ENCODE measurements at places on chromosomes 7 and 10.

GRCh38 chr7:80879849-80880248 lies 39.0 kb downstream of the SEMA3C start:
- no peak for DNase-seq

GRCh38 chr10:120266022-120266421 lies 191.0 kb upstream of the PLPP4 start:
- DNase-seq: no peak

DNA sequence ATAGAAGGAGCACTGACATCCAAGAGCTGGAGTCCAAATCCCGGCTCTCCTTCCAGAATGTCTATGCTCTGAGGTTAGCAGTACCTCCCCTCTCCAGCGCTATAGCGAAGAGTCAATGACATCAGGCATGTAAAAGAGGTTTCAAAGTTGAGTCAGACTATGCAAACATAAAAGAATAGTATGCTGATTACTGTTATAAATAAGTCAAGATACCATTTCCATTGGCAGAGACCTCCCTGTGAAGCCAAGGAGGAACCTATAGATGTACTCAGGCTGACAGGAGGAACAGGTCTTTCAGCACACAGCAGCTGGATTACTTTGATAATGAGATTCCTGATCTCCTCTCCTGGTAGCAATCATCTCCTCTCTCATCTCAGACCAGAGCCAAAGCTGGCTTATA lies 103.9 kb upstream of the EFCAB10 start:
- DNase-seq: no peak

GRCh38 chr10:69443354-69443753 lies 7.9 kb upstream of the TSPAN15 start:
- DNase-seq: no peak

- no peak for DNase-seq
Measured at GRCh38 chr10:81603106-81603620, 271.8 kb upstream of the NRG3 start.

- DNase-seq: peak; percentile 52
Measured at GRCh38 chr10:80202934-80203834, 2.2 kb downstream of the ANXA11 start.

DNA sequence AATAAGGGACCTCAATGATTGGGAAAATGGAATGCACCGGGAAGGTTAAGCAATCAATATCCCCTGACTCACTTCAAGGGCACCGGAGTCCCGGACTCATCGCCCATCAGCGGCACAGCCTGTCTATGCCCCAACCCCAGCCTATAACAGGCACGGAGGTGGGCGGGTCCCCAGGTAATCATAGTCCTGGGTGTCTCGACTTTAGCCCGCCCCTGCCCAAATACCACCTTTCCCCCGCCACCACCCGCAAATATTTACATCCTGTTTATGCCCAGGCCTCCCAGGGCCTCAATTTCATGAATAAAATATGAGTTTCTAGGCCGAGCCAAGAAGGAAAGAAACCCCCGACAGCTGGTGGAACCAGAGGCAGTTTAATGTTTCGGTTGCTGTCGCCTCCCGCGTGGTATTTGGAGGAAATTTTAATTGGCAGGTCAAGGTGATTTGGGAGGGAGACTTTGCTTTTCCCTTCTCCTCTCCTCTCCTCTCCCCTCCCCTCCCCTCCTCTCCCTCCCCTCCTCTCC lies 15.6 kb upstream of the RFC2 start:
- DNase-seq: peak; percentile 41

GRCh38 chr10:118047157-118047719 lies 497 bp upstream of the RAB11FIP2 start:
- DNase-seq: no peak

GRCh38 chr7:47795631-47796030 lies 152.6 kb downstream of the PKD1L1 start:
- DNase-seq: no peak

GRCh38 chr7:28782362-28782761 lies 175.8 kb downstream of the TRIL start:
- DNase-seq: no peak

DNA sequence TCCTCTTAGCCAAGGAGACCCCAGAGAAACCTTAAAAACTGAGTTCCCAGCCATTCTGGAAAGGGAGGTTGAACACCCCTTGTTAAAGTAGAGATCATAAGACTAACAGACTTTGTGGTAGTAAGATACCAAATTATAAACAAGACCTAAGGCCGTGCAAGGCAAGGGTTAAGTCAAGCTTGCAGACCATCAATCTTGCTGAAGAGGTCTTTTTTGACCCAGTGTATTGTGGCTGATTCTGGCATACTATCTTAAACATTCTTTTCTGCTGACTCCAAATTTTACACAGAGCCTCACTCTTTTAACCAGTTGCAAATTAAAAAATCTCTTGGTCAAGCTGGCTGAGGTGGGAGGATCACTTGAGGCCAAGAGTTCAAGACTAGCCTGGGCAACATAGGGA lies 1.2 kb upstream of the TBRG4 start:
- no peak for DNase-seq

GRCh38 chr10:133258818-133259601 lies 17.7 kb downstream of the ADAM8 start:
- peak; percentile 60 for DNase-seq

DNA sequence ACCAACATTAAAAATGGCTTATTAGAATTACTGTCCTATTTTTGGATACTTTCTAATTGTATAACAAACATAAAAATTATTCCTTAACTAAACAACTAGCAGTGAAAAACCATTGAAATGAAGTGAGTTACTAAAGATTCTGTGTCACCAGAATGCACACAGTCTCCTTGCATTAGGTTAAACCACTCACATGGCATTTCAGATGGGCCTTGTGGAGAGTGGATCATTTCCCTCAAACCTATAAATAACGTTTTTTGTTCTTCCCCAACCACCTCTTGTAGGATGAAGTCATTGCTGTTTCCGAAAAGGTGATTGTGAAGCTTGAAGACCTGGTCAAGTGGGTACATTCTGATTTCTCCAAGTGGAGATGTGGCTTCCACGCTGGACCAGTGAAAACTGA lies 38.4 kb downstream of the ARID5B start:
- no peak for DNase-seq

DNA sequence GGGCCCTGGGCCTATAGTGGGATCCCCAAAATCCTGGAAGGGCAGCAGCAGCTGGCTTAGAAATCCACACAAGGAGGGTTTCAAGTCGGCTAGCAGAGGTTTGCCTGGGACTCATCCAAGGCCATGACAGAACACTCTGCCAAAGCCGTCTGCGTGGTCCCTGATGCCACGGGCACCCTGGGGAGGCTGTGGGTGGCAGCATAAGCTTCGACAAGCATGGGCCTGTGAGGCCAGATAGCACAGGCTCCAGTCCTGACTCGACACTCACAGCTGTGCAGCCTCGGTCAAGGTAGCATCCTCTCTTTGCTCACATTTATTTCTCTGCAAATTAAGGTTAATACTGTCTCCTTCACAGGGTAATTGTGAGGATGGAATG lies 138.3 kb downstream of the JCAD start:
- DNase-seq: no peak

DNA sequence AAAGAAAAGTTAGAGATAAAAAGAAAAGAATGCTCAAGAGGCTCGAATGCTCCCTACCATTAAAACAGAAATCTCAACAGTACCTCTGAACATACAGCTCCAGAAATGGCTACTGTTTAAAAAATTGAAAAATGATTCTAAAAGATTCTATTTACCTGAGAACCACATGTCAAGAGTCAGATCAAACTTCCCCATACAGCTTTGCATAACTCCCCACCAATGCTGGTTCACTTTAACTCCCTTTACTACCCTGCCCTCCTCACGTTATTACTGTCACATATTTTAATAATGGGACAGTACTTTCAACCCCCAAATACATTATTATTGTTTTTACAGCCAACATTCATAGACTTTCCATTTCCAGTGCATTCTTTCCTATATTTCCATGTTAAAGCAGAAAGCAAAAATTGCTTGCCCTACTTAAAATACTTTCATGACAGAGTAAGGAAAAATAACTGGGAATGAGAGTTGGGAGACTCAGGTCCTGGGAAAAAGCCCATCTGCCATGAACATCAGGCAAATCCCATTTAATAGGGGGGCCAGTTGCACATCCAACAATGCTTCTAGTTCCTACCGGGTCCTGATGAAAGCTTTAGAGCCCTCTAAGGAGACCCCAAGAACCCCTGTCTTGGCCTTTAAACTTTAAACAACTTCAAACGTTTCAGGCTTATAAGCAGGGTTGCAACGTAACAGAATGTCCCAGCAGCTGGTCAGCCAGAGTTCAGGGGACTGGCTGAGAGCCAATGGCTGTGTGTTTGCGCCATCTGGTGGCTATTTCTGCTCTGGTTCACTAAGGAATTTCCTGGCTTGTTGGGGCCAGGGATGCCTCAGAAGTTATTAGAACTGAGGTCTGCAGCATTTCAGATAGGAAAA lies 247.4 kb downstream of the ELMO1 start:
- peak; percentile 5 for DNase-seq

DNA sequence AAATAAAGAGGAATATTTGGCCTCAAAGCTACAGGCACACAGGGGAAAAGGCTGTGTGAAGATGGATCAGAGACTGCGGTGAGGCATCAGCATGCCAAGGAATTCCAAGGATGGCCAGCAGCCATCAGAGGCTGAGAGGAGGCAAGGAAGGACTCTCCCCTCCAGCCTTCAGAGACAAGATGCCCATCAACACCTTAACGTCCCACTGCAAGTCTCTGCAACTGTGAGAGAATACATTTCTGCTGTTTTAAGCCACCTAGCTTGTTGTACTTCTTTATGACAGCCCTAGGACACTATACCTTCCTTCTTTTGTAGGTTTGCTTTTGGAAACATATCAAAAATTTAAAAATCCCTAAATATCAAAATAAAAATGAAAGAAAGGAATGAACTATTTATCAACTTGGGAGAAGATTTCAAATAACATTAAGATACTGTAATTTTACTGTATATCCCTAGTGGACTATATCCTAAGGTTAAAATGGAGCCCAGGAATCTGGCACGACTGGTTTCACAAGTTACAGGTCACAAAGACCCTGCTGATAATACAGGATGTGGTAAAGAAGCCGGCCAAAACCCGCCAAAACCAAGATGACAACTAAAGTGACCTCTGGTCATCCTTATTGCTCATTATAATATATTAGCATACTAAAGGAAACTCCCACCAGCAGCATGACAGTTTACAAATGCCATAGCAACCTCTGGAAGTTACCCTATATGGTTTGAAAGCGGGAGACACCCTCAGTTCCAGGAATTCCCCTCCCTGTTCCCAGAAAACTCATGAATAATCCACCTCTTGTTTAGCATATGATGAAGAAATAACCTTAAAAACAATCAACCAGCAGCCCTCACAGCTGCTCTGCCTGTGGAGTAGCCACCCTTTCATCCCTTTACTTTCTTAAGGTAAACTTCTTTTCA lies 185.2 kb downstream of the AVL9 start:
- DNase-seq: no peak

- no peak for DNase-seq
Measured at GRCh38 chr7:142798451-142799436, 28.0 kb downstream of the PRSS2 start.

DNA sequence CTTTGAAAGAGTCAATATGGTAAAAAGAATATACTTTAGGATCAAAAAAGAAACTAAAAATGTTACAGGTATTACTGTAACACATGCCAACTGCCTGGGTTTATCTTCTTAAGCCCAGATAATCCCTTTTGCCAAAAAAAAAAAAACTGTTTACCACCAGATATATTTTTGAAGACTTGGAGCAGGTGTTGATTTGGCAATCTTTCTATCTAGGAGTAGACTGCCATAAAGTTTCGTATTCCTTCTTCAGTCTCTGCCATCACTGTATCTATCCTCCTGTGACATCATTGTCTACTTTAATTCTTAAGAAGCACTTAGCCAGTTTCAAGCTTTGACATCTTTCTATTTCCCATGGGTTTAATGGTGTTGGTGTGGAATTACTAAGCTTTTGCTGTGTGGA lies 161.0 kb downstream of the ST7 start:
- DNase-seq: no peak

DNA sequence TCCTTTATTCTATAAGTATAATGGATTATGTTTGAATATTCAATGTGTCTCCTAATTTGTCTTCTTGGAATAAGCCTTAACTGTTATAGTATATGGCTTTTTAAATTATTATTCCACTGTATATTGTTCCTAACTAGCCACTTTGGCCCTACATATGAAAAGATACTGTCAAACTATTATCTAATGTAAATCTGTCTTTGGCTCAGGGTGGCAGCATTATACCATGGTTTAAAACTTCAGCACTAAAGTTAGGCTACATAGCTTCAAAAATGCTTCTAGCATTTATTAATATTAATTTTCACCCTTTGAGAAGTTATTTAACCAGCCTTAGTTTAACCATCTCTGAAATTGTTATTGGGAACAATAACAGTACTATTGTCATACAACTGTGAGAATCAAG lies 543.1 kb upstream of the MBL2 start:
- DNase-seq: no peak

DNA sequence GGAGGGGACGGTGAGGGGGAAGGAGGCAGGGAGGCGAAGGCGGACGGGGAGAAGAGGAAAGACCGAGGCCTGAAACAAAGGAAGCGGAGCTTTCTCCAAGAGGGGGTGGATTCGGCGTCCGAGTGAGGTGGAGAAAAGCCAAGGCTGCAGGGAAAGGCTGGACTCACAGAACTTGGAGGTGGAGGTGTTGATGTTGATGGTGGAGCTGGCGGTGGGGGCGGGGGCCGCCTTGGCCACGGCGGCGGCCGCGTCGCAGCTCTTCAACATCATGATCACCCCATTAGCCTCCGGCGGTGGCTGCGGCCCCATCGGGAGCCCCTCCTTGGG lies 578 bp downstream of the CACUL1 start:
- DNase-seq: peak; percentile 9

GRCh38 chr7:131103997-131104396 lies 223.7 kb upstream of the MKLN1 start:
- DNase-seq: no peak

GRCh38 chr7:81167934-81168333 lies 249.1 kb upstream of the SEMA3C start:
- no peak for DNase-seq

- DNase-seq: no peak
Measured at GRCh38 chr10:97788552-97789442, 17.0 kb upstream of the SFRP5 start.

DNA sequence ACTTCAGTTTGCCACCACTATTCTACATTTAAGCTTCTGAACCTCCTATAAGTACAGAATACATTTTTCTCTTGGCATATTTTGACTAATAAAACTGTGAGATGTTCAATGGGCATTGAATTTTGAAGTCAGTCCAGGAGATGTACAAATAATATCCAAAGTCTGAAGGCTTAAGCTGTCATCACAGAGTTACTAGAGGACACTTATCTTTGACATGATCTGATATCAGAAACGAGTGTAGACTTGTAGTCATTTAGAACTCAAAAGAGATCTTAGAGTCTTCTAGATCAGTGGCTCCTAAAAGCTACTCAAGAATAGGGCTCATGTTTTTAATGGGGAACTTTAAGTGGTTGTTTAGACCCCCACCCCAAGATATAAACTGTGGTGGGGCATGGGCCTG lies 160.5 kb downstream of the ARID5B start:
- DNase-seq: no peak

GRCh38 chr10:77459905-77460304 lies 177.7 kb downstream of the KCNMA1 start:
- no peak for DNase-seq

GRCh38 chr10:125151553-125152449 lies 8.6 kb downstream of the CTBP2 start:
- DNase-seq: no peak

GRCh38 chr7:82289152-82289535 lies 154.4 kb downstream of the CACNA2D1 start:
- no peak for DNase-seq

- no peak for DNase-seq
Measured at GRCh38 chr7:103141753-103142404, 7.0 kb downstream of the NAPEPLD start.

- DNase-seq: no peak
Measured at GRCh38 chr7:42227936-42228591, 8.9 kb downstream of the GLI3 start.

Data from activated gamma-delta T cell treated with anti-CD3 and anti-CD28 coated beads, Interleukin-2, amount 50 U/mL, for 16 hours (primary cell).